ENCODE measurements at places on chromosomes 3 and 15.

- no peak for DNase-seq
Measured at GRCh38 chr15:71688509-71689094, 121.8 kb upstream of the NR2E3 start.

DNA sequence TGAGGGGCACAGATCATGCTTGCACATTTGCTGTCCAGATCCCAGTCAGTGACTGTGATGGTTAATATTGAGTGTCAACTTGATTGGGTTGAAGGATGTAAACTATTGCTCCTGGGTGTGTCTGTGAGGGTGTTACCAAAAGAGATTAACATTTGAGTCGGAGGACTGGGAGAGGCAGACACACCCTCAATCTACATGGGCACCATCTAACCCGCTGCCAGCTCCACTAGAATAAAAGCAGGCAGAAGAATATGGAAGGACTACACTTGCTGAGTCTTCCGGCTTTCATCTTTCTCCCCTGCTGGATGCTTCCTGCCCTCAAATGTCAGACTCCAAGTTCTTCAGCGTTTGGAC, 5.1 kb downstream of the GP9 start:
- no peak for DNase-seq

GRCh38 chr3:126469479-126469878, 6.2 kb downstream of the ZXDC start:
- DNase-seq = no peak

GRCh38 chr3:31065765-31066164, 171.3 kb upstream of the GADL1 start:
- DNase-seq = no peak

DNA sequence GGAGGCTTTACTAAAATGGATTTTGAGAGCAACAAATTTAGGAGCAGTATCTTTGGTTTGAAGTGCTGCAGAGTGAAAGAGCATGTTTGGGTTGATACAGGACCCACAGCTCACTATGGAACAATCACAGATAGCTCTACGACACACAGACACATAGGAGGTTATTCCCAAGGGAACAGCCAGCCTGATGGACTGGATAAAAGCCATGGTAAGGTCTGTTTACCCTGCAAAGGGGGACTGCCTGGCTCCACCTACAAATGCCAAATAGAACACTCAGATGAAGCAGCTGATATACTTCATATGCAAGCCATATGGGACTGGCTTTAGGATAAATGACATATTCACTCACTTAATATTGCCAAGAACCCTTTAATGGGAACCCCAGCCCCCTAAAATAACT, 75.4 kb downstream of the CDC25A start:
- DNase-seq = no peak

GRCh38 chr3:136955813-136956212, 2.0 kb upstream of the IL20RB start:
- no peak for DNase-seq

DNA sequence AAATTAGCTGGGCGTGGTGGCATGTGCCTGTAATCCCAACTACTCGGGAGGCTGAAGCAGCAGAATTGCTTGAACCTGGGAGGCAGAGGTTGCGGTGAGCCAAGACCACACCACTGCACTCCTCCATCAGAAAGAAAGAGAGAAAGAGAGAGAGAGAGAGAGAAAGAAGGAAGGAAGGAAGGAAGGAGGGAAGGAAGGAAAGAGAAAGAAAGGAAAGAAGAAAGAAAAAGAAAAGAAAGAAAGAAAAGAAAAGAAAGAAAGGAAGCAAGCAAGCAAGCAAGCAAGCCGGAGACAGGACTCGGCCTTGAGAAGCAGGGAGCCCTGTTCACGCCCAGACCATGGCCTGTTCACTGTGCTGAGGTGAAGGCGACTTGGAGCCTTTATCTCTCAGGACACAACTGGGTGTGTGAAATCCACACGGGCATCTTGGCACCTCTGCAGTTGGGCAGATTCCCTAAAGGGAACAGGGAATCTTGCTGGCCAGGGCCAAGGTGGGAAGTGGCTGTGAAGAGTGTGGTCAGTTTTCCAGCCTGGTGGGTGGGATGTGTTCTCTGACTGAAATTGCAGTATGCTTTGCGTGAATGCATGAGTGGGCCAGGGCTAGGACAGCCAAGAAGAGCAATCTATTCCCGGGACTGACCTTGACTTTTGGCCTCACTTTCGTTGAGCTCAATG, 90.3 kb downstream of the CORO2B start:
- no peak for DNase-seq

- no peak for DNase-seq
Measured at GRCh38 chr3:66572938-66573710, 72.3 kb upstream of the LRIG1 start.

DNA sequence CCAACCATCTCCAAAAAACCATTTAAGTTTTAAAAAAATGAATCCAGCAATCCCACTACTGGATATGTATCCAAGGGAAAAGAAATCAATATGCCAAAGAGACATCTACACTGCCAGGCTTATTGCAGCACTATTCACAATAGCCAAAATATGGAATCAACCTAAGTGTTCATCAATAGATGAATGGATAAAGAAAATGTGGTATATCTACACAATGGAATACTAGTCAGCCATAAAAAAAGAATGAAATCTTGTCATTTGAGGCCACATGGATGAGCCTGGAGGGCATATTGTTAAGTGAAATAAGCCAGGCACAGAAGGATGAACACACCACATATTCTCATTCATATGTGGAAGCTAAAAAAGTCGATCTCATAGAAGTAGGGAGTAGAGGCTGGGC, 136.1 kb downstream of the FILIP1L start:
- no peak for DNase-seq
